ENCODE measurements at places on chromosomes 4 and X. TPM values are rescaled to one million over a fixed set of nuclear protein-coding genes. Genes with fewer than 3 reads are reported as not detected.

DNA sequence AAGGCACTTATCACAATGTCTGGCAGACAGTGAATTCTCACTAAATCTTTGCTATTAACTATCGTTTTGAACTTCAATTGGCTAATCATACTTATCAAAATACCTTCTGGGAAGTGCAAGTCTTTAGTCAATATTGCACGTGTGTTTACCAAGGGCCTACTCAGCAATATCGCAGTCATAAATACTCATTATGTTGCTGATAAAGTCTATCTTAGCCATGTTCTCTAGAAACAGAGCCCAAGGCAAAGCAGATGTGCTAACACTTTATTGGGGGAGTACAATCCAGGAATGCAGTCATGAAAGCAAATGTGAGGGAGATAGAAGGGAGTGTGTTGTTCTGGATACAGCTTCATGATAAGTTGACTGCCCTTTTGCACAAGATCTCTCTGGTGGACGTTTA lies 90.5 kb downstream of the FBXO8 start:
- DNase-seq: no peak

The ARAP2 gene
- 1.4 TPM for total RNA-seq

The MAGEA2 gene
- total RNA-seq: not detected

DNA sequence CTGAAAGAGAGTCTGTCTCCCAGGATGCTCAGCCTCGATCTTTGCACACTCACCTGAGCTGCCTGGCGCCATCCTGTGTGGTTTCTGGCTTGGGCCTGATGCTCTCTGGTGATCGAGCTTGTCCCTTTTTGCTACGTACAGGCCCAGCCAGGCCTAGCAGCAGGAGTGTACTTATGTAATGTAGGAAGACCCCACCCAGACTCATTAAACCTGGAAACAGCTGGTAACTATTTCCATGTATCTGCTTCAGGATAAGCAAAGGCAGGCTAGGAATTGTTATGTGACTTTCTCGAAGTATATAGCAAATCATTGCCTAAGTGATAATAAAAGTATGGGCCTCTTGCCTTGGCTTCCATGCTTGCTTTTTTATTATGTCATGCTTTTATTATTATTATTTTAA lies 18.6 kb upstream of the ARSJ start:
- no peak for DNase-seq

The HAUS3 gene
- total RNA-seq: 7.4 TPM

- DNase-seq: no peak
Measured at GRCh38 chrX:10356979-10357378, 200.2 kb downstream of the CLCN4 start.

- DNase-seq: no peak
Measured at GRCh38 chrX:148314876-148315275, 185.5 kb upstream of the AFF2 start.

- no peak for DNase-seq
Measured at GRCh38 chr4:67394879-67395278, 150.4 kb downstream of the CENPC start.

GRCh38 chrX:47172549-47172948 lies 21.1 kb upstream of the UBA1 start:
- DNase-seq: no peak

- DNase-seq: no peak
Measured at GRCh38 chrX:48779399-48779798, 7.0 kb upstream of the GATA1 start.

The PNMA6E gene
- total RNA-seq: not detected

The SULT1E1 gene
- not detected for total RNA-seq

The PCDH10 gene
- 1.3 TPM for total RNA-seq

The S100P gene
- not detected for total RNA-seq

- no peak for DNase-seq
Measured at GRCh38 chr4:25687773-25688172, 32.1 kb downstream of the SLC34A2 start.

Data from glomerular endothelial cell (primary cell).